Activated naive CD4-positive, alpha-beta T cell (primary cell): ENCODE measurements at places on chromosomes 5 and 9.
A peak's percentile ranks its signal among the peaks of the same experiment; 100 is the strongest.

GRCh38 chr9:98801561-98801960, 5.2 kb upstream of the ANKS6 start:
- DNase-seq = no peak

DNA sequence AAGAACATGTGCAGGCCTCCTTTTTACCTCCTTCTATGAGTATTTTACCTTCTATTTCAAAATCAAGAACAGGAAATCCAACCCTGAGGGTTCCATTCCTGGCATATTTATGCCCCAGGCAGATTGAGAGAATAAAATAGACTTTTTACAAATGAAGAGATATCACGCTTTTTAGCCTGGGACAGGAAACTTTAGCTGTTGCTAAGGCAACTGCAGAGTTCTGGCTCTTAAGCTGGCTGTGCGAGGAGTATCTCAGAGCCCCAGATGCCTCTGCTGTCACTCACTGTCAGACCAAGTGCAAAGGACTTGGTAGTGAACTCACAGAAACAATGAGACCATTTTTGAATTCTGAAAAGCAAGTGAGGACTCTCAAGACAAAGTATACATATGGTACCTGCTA, 69.5 kb upstream of the HSPB3 start:
- DNase-seq = no peak

DNA sequence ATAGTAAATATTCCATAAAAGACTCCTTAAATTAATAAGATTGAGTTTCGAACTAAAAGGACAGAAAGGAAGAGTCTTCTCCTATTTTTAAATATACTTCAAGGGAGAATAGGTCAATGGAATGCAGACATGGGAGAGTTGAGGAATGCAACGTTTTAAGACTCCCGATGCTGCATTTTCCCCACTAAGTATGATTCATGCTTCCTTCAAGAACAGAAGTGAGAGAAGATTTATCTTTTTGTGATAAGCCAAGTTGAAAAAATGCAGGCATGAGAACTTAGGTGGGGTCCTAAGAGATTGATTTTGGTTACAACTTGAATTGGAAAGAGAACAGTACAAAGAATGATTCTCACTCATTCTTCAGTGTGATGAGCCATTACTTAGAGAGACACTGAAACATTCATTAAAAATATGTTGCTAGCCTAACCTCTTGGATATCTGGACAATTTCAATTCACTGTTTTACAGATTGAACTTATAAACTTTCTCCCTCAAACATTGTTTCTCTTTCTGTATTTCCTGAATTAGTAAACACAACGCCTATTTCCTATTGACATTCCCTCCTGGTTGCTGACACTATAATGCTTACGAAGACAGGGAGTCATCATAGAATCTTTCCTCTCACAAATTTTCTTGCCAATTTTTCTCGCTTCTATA, 1666.1 kb upstream of the WWC1 start:
- no peak for DNase-seq

DNA sequence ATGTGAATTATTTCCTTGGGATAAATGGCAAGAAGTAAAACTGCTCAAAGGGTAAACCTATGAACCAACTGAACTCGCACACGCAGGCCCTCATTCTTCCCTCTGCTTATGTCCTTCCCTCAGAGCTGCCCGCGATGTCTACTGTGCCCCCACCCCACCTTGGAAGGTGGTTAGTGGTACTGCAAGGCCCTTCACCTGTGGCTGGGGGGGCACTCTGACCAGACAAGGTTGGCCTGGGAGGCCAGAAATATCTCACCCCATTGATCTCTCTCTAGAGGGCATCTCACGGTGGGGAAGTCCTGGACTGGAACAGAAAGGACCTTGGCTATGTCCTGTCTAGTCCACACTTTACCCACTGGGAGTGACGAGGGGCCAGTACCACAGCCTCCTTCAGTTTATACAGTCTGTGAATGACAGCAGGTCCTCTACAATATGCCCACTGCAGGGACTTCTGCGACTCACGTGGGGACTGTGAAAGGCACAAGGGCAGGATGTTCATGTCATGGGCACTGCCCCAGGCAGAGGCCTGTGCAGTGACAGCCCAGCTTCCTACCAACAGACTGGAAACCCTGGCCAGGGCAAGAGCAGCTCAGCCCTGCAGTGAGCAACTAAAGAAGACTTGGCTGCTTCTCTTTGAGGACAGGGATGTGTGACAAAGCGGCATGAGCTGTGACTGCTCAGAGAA, 56.8 kb upstream of the SYNPO start:
- DNase-seq = no peak

DNA sequence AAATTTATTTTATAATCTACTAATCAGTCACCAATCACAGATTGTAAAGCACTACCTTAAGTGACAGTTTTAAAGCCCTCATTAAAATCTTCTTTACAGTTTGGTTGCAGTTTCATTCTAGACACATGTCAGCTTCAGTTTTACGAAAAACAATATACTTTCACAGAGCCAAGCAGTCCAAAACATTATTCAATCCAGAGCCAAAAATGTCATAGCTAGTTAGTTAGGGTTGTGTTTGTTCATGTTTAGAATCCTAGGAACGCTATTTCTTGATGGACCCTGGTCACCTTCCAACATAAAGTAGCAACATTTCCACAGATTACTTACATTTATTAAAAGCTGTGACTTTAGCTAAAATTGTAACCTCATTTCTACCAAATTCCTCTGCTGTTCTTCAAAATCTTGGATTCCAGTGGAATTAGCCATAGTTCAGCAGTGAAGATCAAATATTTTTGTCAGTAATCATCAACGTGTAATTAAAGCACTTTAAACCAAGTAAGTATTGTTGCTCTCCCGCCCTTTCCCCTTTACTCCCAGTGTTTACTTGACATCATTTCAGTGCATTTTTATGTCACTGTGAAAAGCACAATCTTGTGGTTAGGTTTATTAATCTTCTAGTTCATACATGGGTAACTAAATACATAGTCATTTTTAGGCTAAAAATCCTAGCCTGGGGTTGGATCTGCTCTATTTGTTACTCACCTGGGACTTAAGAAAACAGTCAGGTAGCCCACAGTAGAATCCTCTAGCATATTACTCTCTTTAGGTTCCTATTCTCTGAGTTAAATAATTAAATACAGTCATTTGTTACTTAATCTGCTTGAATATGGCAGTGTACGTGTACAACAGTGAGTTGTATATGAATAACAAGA, 74.3 kb downstream of the NIPBL start:
- no peak for DNase-seq

DNA sequence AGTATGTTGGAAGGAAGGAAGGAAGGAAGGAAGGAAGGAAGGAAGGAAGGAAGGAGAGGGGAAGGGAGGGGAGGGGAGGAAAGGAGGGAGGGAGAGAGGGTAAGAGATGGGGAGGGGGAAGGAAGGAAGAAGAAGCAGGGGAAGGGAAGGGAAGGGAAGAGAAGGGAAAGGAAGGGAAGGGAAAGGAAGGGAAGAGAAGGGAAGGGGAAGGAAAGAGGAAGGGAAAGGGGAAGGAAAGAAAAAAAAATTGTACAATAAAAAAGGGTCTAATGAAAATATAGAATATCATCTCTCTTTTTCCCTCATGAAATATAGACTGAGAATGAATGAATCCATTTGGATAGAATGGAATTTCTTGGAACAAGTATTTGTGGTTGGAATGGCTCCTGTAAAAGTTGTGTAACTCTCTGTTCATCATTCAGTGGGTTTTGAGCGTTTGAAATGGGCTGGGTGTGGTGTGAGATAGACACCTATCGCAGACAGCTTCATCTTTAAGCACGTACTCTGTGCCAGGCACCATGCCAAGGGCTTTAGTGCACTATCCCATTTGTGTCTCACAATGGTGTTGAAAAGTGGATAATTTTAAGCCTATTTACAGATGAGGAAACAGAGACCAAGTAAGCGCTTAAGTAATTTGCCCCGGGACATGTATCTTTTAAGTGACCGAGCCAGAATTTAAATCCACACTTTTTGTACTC, 11.6 kb upstream of the PAPPA start:
- no peak for DNase-seq

GRCh38 chr5:72464071-72464470, 43.1 kb downstream of the ZNF366 start:
- no peak for DNase-seq

- DNase-seq = no peak
These were observed 45.1 kb upstream of the DAB2 start for GRCh38 chr5:39469777-39470415.

DNA sequence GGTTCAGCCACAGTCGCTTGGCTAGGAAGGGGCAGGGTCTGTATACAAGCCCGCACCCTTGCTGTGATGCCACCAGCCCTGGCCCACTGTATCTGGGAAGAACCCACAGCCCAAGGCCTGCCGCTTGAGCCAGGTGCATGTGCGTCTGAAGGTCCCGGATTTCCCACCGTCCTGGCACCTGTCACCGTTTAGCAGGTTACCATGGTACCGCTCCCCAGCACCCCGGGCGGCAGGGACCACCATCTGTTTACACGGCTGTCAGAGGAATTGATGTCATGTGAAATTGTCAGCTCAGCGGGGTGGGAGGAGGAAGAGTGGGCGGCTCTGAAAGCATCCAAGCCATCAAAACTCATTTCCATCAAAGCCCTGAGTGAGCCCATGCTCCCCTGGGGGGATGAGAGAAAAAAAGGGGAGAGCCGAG, 92.7 kb downstream of the HRH2 start:
- no peak for DNase-seq

DNA sequence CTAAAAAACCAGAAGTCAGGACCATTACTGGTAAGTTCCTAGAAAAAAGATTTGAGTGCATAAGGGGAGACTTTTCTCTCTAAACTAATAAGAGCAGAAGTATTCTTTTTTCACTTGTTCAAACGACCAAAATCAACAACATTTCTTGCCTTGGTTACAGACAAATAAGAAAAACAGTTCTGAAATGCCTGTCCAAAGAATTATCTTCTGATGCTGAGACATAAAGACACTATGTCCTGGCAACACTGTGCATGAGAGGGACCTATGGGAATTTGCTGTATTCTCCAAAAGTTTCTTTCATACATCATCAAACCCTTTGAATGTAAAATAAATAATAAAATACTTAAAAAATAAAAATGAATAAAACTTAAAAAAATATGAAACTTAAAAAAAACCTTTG, 50.4 kb downstream of the ZNF474 start:
- no peak for DNase-seq

- no peak for DNase-seq
These were observed 2.5 kb downstream of the MGAT1 start for GRCh38 chr5:180799902-180800801.

DNA sequence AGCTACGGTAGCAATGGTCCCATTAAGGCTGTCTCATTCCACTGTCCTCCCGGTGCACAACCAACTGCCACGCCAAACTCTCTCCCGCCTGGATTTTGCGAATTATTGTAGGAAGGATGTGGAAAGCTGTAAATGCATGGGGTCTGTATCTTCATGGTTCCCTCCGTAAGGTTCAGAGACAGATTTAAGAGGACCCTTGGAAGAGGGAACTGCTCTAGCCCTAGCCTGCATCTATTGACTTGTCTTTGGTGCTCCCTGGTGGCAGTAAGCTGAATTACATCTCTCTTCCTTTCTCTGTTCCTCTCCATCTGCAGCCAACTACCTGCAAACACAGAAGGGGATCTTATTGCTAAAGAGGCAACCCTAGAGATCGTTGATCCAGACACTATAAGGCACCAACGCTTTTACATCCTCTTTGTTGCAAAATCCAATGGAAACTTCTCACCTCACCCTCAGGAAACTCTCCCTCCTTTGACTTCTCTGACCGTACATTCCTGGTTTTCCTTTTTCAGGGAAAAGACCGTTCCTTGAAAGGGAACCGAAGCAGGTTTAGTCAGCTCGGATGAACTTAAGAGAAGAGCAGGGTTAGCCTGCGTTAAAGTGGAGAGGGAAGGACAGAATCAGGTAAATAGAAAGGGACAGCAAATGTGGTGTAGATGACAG, 11.9 kb downstream of the CAPSL start:
- peak; percentile 15 for DNase-seq

DNA sequence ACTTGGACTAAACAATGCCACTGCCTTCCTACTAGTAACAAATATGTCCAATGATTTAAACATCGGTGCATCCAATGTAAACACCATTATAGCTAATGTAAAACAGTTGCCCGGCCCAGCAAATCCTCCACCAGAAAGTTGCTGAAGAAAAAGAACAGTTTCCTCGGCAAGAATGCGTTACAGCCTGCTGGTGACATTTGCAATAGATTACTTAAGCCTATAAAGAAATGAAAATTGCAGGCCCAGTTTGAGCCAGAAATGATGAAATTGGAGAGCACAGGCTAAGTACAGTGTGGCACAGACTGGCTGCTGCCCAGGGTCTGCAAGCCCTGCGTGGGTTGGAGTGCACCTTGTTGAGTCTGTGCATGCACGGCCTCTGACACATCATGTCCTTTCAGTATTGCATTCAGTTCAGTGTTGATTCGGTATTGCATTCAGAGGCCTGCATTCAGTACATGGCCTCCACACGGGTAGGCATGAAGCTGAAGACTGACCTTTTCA, 406.0 kb upstream of the KLF4 start:
- no peak for DNase-seq

- no peak for DNase-seq
These were observed 20.4 kb downstream of the PRLR start for GRCh38 chr5:35209862-35210261.

GRCh38 chr9:79701651-79702050, 129.9 kb downstream of the TLE4 start:
- no peak for DNase-seq

DNA sequence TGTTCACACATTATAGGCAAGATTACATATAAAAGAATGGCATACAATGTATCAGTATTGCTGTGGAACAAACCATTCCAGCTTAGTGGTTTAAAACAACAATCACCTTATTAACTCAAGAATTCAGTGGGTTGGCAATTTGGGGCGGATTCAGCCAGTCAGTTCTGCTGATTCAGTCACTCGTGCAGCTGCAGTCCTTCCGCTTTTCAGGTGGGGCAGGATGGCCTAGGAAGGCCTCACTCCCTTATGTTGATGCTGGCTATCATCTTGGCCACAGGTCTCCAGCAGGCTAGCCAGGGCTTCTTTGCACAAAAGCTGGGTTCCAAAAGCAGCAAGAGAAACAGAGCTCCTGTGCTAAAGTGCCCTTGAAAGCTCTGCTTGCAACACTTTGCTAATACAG, 150.6 kb downstream of the MCTP1 start:
- no peak for DNase-seq

DNA sequence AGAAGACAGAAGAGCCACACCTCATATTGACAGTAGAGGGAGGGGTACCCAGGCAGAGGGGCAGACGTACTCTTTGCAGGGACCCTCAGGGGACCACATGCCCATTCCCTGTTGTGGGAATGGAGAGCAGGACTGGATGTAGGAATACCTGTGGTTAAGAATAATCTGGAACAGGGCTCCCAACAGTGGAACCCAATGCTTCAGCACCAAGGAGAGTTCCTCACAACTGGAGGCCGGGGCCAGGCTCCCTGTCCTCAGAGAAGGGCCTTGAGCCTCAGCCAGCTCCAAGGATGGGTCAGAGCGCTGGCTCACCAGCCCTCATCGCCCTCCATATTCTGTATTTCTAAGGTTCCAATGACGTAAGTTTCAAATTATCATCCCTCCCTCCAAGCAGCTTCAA, 7.4 kb upstream of the SHC3 start:
- DNase-seq = no peak
